ENCODE measurements at places on chromosomes 4 and X.

GRCh38 chr4:7812231-7812857 is 127.3 kb downstream of the AFAP1 start:
- DNase-seq: no peak

DNA sequence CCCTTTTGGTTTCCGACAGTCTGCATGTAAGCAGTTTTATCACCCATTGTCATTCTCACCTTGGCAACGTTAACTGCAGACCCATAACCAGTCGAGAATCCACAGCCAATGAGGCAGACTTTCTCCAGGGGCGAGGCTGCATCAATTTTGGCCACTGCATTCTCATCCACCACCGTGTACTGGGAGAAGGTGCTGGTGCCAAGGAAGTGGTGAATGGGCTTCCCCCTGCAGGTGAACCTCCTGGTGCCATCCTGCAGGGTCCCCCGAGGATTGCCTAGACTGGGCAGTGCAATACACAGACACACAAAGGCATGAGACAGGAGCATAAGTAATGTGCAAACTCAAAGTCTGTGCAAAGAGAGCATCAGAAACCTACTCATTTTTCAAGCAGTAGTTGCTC is 5.4 kb downstream of the ADH1B start:
- no peak for DNase-seq

DNA sequence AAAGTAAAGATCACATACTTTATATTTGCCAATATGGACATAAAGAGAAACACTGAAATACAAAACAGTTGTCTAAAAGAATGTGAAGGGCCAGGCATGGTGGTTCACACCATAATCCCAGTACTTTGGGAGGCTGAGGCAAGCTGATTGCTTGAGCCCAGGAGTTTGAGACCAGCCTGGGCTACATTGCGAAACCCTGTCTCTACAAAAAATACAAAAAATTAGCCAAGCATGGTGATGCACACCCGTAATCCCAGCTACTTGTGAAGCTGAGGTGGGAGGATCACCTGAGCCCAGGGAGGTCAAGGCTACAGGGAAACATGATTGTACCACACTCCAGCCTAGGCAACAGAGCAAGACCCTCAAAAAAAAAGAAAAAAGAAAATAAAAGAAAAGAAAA is 11.8 kb downstream of the RBM47 start:
- no peak for DNase-seq

DNA sequence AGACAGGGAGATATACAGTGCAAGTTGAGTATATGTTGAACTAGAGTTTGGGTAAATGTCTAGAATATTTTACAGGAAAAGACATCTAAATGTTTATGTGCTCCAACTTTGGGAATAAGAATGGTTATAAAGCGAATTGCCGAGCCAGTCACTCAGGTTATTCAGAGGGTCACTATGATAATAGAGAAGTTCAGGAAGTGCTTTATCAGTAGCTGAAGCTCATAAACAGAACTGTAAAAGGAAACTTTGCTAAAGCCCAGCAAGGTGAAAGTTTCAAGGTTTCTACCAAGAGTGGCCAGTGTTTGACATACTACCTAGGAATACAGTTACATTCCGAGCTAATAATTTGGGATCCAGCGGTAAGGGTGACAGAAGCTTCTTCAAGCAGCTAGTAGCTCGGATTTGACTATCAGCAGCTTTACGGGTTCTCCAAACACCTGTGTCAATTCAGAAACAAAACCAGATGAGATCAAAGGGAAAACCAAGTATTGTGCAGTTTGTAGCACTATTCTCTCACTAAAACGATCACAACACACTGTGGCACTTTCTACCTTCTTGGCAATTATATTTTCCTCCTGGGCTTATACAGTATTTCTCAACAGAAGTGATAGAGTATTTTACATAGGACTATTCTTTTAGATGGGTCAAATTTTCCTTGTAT is 17.2 kb upstream of the BCLAF3 start:
- no peak for DNase-seq

DNA sequence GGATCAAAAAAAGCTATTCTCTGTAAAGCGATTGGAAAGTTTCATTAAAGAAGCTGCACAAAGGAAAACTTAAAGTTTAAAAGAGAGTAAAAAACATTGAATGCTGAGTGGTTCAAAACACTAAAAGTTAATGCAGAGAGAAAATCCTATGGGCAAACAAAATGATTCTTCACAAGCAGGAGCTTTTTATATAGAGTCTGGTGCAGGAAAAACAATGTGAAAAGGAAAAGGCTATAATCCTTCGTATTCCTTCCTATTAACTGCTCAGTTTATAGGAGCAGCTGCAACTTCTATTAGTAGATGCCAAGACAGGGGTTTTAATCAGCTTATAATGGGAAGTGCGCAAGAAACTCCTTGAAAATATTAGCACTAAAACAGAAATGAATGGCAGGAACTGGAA is 100.7 kb downstream of the PDGFC start:
- no peak for DNase-seq

- DNase-seq: no peak
Observed at GRCh38 chr4:139988863-139989765, 164.9 kb downstream of the MAML3 start.

DNA sequence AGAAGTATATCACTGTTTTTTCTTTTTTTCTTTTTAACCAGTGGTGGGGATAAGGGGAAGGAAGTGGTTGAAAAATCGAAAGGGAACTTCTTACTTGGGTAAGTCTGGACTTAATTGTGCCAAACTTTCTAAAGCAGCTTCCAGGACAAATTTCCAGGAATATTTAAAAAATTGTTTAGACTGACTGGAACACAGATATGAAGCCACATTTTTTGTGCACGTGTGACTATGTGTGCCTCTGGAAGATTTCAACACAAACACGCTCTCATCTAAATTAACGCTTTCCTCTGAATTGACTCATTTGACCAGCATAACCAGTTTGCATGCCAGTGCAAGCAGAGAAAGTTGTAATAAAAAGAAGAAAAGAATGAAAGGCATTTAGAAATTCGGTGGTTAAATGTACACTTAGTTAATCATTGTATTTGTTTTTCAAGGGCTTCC is 18.8 kb upstream of the YTHDC1 start:
- no peak for DNase-seq

DNA sequence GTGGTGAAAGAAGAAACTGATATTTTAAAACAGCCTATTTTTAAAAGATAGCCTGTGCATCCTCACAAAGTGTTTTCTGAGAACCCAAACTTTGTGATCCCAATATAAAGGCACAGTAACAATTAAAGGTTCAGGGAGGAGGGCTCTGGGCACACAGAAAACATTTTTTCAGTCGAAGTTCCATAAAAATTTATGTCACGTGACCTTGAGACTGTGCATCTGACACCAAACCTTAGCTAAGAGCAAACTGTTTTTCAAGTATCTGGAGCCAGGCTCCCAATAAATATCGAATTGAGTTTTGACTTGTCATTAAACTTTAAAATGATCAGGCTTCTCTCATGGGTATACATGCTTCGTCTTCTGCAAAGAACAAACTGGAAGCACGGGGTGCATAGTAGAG is 177.9 kb downstream of the BEND2 start:
- no peak for DNase-seq

DNA sequence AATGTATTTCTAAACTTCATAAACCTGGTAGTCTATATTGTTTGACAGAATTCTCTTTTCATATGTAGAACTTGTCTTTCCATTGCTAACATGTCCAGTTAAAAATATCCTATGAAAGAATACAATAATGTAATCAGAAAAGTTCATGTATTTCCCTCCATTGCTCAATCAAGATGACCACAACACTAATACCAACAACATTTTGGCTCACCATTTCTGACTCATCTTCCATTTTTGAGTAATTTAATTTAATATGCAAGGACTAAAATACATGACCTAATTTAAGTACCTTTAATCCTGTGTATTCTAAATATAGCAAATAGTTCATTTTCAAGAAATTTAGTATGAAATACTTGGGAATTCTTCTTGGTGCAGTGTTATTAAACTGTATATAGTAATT is 239.5 kb upstream of the GPC4 start:
- DNase-seq: no peak

- no peak for DNase-seq
Observed at GRCh38 chr4:42425146-42426065, 28.1 kb downstream of the SHISA3 start.
